Mucosa of descending colon (tissue), 3 donors: ENCODE measurements at places on chromosomes 1 and 21. TPM values are rescaled to one million over a fixed set of nuclear protein-coding genes. Genes with fewer than 3 reads are reported as not detected.

The OLFML3 gene
- 28.2 TPM for total RNA-seq

The SLFNL1 gene
- 0.82 TPM for total RNA-seq

The BLACAT1 gene
- 0.19 TPM for total RNA-seq

The MYOC gene
- total RNA-seq, result 0.75 TPM

The TMPRSS2 gene
- total RNA-seq, result 566 TPM

- no peak for DNase-seq
These were observed 29.6 kb upstream of the CADM3 start for GRCh38 chr1:159141584-159142390.

- no peak for DNase-seq
These were observed 74.6 kb downstream of the CAMK2N1 start for GRCh38 chr1:20411196-20411980.

GRCh38 chr1:224264321-224264720 is 65.7 kb downstream of the NVL start:
- DNase-seq, result no peak

DNA sequence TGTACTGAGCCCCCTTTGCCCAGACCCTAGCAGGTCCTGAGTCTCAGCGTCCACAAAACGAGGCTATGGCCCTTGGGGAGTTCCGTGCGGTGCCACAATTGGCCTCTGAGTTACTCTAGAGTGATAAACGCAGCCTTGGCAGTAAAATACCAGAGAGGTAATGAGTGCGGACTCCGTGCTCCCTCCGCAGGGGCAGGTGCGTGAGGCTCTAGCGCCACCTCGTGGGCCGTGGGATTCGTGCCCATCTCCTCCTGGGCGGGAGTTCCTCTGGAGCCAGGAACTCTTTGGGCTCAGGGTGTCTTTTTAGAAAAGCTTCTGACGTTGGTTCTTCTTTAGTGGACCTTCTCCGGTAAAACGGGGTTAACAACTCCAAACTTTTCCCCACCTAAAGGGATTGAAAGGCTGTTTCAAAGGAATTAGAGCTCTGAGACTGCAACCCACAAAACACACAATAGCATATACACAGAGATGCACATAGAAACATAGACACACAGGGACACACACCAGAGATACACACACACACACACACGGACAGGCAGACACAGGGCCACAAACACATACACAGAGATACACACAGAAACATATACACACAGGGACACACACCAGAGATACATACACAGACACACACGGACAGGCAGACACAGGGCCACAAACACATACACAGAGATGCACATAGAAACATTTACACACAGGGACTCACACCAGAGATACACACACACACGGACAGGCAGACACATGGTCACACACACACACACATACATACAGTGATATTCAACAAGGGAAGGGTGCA is 99.4 kb downstream of the KCNJ15 start:
- DNase-seq, result peak; percentile 87

- no peak for DNase-seq
These were observed 12.6 kb upstream of the MNDA start for GRCh38 chr1:158818560-158818959.

DNA sequence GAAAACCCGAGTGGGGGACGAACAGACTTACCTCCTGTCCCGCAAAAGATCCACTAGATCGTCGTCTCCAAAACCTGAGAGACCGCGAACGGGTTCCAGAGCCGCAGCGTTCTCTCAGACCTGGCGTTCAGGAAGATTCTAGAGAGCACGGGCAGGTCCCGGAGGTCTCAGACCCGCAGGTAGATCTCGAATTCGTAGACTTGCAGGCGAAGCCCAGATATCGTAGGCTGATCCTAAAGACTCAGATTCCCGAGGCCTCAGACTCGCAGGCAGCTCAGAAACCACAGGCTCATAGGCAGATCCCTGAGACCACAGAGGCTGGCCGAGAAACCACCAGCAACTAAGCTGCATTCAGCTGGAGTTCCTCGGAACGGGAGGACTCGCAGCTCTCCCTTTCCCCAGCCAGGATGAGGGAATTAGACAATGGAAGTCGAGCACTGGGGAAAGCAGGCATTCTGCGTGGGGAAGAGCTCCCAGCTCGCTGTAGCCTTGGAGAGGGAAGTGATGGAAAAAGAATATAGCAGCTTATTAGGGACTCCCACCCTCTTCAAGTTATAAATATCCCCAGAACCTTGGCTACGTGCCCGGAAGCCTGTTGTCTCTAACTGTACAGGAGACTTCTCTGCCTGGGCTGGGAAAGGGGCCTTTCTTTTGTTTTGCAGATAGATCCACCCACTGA is at the start of gene ZNF436:
Gene ZNF436, minus strand, starts transcription at position 502 of the 679 bp plus-strand sequence. CDS start 1,831 bp downstream, outside the sequence.
- DNase-seq, result peak; percentile 85

DNA sequence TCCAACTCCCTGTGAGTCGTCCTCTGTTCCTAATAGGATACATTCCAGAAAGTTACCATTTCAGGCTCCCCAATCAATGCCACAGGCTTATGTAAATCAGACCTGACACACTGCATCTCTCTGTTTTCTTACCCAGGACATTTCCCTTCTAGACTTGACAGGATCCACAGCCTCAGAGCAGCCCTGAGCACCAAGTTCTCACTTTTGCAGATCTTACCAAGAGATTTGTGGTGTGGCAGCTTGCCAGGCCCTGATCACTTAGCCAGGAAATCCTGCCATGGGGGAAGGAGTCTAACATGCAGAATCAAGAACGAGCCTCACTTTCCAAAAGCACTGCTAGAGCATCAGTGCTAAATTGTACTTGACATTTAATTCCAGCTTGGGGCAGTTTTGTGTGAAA is 202.9 kb downstream of the TBX15 start:
- no peak for DNase-seq

- no peak for DNase-seq
These were observed 7.2 kb downstream of the CHML start for GRCh38 chr1:241632987-241633386.

DNA sequence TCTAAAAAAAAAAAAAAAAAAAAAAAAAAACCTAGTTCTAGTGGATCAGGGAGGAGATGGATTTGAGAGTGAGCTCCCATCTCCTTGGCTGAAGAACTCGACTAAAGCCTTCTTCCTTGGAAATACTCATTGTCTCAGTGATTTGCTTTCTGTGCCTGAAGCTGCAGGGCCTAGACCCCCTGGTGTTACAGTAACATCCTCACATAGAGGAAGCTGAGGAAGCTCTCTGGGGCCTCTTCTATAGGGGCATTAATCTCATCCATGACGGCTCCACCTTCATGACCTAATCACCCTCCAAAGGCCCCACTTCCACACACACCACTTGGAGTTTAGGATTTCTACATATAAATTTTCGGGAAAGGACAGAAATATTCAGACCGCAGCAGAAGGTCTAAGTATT is 95.9 kb upstream of the ETS2 start:
- DNase-seq, result no peak

- DNase-seq, result no peak
These were observed 595.5 kb downstream of the KIF26B start for GRCh38 chr1:245750261-245750660.

DNA sequence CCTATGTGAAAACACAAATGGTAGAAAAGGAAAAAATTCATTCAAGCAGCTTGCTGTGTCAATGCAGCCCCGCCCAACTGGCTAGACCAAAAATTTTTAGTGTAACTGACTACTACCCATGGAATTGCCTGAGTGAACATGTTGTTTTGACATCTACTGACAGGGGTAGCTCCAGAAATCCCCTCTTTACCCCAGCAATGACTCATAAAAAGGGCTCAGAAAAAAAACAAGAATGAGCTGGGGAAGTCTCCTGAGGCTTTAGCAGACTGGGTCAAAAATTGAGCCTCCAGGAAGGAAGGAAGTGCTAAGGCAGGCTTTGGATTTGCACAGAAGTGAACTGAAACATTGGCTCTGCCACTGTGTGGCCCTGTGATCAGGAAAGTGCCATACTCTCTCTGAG is 24.4 kb upstream of the FGGY start:
- no peak for DNase-seq

GRCh38 chr1:201422436-201423030 is 1.0 kb upstream of the TNNI1 start:
- no peak for DNase-seq

GRCh38 chr1:220113136-220113695 is 19.3 kb downstream of the IARS2 start:
- DNase-seq, result no peak

GRCh38 chr21:44947111-44947929 is 7.5 kb downstream of the SLX9 start:
- no peak for DNase-seq

- DNase-seq, result no peak
These were observed 310.0 kb upstream of the SNX7 start for GRCh38 chr1:98351561-98351960.

- DNase-seq, result no peak
These were observed 482 bp downstream of the GRIK1 start for GRCh38 chr21:29939104-29939923.

DNA sequence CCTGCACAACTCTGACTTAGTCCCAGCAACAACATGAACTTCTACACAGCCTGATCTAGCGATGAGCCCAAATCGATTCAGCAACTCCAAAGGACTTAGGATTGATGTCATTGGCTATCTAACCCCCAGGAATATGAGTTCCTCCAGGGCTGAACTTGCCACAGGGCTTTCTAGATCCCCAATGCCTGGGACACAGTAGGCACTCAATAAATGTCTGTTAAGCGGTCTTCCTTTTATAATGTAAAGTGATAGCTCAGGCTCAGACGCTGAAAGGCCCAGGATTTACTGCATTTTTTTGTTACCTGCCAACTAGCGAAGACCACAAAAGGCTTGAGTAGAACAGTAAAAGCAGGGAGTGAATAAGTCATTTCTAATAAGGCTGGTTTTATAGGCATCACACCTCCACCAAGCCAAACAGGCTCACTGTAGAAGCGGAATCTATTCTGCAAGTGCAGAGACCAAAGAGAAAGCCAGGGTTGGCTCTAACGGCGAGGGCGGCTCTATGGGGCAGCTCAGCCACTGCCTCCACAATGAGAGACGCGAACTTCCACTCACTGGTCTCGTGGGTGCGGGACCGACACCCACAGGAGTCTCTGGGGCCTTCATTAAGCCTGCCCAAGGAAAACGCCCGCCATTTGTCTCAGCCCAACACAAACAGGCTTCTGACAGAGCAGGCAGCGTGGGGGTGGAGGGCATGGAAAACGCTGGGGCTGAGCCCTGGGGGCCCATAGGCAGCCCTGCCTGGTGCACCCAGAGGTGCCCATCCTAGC is 52.0 kb downstream of the HLCS start:
- no peak for DNase-seq

DNA sequence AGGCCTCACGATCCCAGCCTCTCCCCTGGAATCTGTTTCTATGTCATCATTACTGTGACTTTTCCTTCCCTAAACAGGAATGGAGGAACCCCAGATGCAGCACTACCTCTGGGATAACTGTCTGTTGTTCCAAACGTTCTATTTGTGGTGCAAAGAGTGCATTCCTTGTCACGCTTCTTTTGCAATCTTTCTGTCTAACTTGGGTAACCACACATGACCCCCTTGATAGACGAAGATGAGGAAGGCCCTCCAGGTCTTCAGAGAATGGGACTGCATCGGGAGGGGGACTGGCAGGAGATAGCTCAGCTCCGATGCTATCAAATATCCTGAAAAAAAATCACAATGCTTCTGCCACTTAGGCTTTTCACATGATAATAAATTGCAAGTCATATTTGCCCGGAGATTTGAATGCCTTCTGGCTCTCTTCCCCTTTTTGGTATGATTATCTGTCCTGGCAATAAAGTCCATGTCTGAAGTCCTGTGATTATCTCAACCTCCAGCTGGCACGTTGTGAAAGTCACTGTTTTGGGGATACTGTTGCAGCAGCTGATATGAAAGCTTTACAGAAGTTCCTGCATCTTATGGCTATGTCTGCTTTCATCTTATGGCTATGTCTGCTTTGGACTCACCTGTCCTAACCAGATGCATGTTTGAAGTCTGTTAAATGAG is 148.7 kb upstream of the LMO4 start:
- no peak for DNase-seq

DNA sequence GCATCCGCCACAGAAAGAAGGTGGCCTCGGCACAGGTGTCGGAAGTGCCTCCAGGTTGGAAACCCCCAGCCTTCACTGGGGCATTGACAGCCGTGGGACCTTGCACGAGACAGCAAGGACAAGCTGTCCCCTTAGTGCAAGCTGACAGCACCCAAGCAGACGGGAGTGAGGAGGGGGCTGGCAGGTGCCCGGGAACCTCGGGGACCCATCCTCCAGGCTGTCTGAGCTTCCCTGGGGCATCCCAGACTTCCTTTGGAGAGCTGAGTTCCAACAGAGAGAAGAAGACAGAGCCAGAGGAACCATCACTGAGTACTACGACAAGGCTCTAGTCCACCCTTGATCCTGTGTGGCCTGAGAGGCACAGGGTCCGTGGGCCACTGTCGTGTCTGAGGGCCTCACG is 100.6 kb upstream of the RAB4A start:
- DNase-seq, result no peak
